ENCODE measurements at places on chromosomes 7 and 10.

- no peak for DNase-seq
Observed at GRCh38 chr10:132376394-132376851, 20.6 kb upstream of the PWWP2B start.

DNA sequence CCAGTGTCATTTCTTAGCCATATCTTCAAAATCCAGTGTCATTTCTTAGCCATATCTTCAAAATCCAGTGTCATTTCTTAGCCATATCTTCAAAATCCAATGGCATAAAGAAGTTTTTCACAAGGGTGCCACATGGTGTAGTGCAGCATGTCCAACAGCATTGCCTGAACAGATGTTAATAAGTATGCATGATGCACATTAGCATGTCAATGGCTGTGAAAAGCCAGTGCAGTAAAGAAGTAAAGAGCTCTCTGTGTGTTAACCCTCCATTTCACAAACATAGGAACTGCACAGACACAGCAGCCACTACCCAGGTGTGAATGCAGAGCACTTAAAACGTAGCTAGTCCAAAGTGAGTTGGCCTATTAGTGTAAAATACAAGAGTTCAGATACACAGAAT, 89.8 kb downstream of the GNAI1 start:
- DNase-seq: no peak

DNA sequence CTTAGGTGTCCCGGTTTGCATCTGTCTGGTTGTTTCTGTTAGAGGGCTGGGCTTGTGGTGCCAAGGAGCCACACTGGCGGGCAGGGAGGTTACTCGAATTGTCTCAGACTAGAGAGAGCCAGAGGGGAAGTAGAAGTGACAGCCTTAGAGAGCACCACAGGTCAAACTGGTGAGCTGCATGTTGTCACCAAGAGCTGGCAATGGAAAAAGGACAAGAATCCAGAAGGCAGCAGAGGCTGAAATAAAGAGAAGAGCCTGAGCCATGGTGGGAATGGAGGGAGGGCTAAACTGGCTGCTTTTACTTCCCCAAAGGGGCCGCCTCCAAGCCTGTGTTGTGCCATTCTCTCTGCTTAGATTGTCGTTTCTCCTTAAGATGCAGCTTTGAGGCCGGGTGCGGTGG, 31.1 kb upstream of the RHBDD2 start:
- no peak for DNase-seq

GRCh38 chr7:1298931-1299885, 66.5 kb downstream of the UNCX start:
- no peak for DNase-seq
